Astrocyte of the spinal cord (primary cell): ENCODE measurements at places on chromosomes 3 and 15.

- DNase-seq: no peak
Observed at GRCh38 chr3:72636969-72637597, 211.2 kb downstream of the SHQ1 start.

DNA sequence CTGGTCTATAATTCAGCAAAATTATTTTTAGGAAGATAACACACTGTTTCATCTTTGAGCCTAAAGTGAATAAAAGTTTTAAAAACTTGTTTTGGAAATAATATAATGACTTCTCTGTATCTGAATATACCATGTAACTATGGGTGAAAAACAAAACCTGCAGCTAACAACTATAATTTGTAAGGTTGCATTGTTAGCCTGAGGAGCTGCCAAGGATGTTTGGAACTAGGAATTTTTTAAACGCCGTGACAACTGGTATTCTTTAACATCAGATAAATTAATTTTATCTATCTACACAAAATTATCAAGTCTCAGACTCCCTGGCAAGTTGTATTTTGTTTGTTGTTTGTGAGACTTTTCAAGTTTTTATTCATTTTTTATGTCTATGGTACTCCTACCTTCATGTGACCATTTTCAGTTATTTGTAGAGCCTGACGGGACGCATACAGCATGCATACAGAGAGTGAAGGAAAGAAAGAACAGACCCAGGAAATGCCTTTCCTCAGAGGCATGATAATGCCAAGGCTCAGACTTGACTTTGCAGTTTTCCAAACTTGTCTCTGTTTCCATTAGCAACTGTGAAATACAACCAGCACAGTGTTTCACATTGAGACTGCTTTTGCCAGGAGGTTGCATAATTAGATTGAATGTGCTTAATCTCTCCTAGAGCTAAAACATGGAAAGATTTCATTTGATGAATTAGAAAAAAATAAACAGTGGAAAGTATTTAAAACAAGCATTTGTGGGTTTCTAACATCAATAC, 60.8 kb upstream of the ARHGEF26 start:
- peak; percentile 79 for DNase-seq

GRCh38 chr3:154428286-154429206, 1.4 kb downstream of the GPR149 start:
- no peak for DNase-seq

- no peak for DNase-seq
Observed at GRCh38 chr3:186760141-186760833, 23.1 kb upstream of the EIF4A2 start.

DNA sequence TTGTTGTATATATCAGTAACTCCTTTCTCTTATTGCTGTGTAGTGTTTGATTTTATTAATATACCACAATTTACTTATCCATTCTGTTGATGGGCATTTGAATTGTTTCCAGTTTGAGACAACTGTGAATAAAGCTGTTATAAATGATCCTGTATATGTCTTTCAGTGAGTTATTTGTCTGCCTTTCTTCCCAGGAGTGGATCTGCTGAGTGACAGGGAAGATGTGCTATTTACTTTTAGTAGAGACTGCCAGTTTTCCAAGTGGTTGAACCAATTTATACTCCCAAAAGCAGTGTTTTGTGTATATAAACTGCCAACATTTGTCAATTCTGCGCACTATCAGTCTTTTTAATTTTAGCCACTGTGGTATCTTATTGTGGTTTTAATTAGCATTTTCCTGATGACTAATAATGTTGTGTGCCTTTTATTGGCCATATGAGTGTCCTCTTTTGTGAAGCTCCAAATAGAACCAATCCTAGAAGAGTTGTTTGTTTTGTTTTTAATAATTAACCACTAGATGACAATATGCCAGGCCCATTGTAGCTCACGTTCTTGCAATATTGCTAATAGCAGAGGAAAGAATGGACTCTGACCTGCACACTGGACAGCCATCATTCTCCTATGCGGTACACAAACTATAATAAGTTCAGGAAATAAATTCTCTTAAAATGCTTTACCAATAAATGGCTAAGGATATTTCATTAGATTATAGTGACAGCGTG, 25.3 kb downstream of the TRANK1 start:
- DNase-seq: no peak

GRCh38 chr3:21893242-21893641, 142.2 kb upstream of the ZNF385D start:
- peak; percentile 49 for DNase-seq

DNA sequence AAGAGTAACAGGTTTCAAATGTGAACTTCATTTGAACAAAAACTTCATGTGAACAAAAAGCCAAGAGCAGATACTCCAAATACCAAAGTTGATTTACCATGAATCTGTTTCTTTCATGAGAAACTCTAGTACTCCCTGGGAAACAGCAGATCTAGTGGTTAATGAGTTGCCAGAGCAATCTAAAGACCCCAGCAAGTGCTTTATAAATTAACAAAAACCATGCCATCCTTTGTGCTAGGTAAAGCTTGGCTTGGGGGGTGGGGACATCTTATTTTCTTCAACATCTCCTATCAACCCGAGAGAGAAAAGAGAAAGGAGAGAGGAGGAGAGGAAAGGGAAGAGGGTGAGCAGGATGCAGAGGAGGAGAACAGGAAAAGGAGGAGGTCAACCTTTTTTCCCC, 100.7 kb downstream of the TBL1XR1 start:
- no peak for DNase-seq

GRCh38 chr3:71062037-71062932, 521.2 kb downstream of the FOXP1 start:
- peak; percentile 28 for DNase-seq
